ENCODE measurements at places on chromosomes 7 and 10.
A peak's percentile ranks its signal among the peaks of the same experiment; 100 is the strongest.

DNA sequence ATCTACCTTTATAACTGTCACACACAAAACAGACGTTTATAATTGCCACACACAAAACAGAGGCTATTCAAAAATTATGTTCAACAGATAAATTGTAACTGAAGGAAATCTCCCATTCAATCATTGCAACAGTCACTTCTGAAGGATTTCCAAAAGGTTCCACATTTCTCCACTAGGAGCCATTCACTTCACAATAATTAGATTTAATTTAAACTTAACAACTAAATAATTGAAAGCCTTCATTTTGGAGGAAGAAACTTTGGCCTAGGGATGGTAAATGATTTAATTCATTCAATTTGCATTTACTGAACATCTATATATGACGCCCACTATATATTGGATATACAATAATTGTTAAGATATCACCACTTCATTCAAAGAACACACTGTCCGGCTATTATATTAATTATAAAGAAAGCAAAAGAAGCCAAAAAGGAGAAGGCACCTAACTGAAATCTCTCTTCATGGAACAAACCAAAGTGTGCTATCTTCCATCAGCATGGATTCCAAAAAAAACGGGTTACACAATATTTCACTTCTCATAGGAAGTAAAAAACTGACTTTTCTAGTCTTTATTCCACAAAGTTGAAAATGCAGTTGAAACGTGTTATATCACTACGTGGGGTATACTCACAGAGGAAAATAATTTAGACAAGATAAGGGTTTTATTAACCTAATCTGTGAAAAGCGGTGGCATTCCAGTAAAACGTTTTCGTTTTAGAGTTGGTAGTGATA lies 1.7 kb downstream of the ATAD1 start:
- no peak for DNase-seq

GRCh38 chr7:42672339-42672999 lies 239.4 kb downstream of the C7orf25 start:
- no peak for DNase-seq

GRCh38 chr10:70683601-70683934 lies 11.3 kb downstream of the ADAMTS14 start:
- DNase-seq = no peak

GRCh38 chr10:118370499-118370898 lies 28.4 kb upstream of the FAM204A start:
- DNase-seq = no peak

DNA sequence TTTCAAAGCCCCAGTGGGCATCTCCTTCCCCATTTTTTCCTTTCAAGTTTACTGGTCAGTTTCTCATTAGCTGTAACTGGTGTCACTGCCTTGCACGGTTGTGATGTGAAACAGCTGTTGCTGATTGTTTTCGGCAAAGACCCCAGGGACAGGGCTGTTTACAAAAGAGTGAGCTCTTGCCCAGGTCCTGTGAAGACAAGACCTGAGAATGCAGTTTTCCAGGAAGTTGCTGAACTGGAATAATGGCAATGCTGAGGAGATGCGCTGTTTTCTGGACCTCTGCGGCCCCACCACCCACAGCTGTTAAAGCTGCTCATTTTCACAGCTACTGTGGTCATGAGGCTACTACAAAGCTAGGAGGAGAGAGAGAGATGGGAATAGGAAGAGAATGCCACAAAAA lies 116.6 kb upstream of the RSU1 start:
- DNase-seq = no peak

DNA sequence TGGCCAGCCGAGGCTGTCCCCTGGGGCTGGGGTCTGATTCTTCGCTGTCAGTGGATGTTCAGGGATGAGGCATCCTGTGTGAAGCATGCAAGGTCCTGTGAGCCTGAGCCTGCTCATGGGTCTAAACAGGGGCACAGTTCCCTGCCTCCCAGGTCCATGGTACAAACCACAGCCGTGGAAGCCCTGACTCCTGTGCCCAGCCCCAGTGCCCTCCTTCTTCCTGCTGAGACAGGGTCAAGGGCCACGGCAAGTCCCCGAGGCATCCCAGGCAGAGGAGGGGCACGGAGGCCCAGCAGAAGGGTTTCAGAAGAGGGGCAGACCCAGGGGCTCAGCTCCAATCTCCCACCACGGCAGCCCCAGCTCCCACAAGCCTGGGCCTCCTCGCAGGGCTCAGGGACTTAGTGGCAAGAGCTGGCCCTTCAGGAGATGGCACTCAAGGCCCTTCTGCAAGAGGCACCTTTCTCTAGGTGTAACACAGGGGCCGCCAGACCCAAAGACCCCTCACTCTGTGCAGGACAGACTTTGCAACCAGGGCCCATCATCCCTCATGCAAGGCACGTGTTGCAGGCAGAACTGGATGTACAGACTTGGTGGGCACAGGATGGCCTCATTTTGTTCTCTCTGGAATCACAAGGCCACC lies 248.8 kb downstream of the TCERG1L start:
- DNase-seq = no peak

DNA sequence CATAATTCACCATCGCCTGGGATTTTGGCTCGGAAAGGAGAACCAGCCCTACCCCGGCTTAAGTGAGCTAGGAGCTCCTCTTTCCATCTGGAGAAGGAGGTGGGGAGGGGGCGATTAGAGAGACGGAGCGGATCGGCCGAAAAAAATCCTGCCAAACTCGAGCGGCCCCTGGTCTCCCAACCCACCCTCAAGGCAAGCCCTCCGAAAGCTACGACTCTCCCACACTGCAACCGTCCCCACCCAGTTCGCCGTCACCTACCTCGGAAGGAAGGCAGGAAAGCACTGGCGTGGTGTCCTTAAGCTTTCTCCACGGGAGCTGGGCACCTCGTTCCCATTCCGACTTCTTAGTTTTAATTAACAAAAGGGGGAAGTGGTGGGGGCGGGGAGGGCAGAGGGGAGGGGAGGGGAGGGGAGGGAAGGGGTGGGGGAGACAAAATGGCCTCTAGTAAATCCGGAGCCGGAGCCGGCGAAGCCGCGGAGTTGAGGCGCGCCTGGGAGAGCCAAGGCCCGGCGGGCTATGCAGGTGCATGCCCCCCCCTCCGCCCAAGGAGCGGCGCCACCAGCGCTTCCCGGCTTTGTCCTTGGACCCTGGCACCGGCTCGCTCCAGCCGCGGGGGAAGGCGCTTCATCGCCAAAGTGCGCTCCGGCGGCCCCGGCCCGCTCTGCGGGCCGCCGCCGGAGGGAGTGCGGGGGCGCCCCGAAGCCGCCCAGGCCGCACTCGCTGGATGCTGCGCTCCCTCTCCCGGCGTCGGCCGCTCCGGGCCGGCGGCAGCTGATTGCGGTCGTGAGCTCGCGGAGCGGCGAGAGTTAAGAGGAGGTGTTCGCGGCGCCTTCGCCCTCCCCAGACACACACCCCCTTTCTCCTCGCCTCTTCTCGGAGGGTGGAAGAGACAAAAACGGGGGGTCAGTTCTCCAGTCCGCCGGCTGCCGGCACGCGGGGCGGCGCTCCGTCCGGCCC lies at the start of gene LRRC4:
Gene LRRC4, minus strand, starts transcription at position 784 of the 958 bp plus-strand sequence. CDS start 797 bp downstream, outside the sequence.
- peak; percentile 16 for DNase-seq

All from activated naive CD4-positive, alpha-beta T cell treated with anti-CD3 and anti-CD28 coated beads, Interleukin-2, amount 50 U/mL, for 16 hours (primary cell).